ENCODE measurements at places on chromosomes 2 and 18. TPM values are rescaled to one million over a fixed set of nuclear protein-coding genes. Genes with fewer than 3 reads are reported as not detected.

GRCh38 chr2:130381619-130382018 is 25.8 kb downstream of the PTPN18 start:
- no peak for DNase-seq

- DNase-seq: no peak
Measured at GRCh38 chr2:70823249-70823648, 2.9 kb upstream of the CLEC4F start.

DNA sequence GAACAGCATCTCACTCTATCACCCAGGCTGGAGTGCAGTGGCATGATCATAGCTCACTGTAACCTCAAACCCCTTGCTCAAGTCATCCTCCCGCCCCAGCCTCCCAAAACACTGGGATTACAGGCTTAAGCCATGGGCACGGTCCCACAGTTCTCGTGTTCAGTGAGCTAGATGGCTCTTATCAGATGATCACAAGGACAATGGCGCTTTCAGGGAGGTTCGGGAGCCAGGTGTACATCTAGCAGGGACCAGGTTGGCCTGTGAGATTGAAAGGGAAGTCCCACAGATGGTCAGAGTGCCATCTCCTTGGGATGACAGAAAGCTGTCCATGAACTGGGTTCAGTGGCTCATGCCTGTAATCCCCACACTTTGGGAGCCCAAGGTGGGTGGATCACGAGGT is 14.1 kb upstream of the FHOD3 start:
- DNase-seq: no peak

- DNase-seq: no peak
Measured at GRCh38 chr2:187358531-187358930, 89.5 kb downstream of the CALCRL start.

DNA sequence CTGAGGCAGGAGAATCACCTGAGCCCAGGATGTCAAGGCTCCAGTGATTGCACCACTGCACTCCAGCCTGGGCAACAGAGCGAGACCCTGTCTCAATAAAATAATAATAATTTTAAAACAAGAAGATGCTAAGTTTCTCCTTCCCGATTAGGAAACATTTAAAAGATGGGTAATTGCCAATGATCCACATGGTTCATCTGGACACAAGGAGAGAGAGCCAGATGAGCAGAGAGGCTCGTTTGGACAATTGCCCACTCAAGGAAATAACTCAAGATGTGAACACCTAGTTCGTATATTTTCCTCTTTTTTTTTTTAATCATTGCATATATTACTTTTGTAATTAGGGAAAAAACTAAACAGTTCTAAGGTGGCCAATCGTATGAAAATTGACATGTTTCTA is 3.6 kb upstream of the ACTG2 start:
- DNase-seq: no peak

The DQX1 gene
- total RNA-seq: not detected

Data from uterus (tissue), 4 donors.